ENCODE measurements at places on chromosomes 16 and 17.

DNA sequence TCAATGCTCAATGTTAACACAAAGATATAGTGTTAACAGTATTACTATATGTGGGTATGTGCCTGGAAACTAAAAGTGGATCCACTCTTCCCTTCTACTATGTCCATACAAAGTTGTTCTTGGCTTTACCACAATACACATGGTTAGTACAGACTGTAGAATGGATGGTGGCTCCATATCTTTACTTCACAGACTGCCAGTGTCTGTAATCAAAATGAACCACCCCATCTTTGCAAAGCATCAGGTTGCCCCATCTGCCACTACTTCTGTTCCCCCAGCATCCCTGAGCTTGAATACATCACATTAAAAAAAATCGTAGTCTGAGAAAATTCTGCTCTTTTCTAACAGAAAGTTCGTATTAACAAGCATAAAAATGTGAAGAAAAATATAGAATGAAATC lies 30.0 kb downstream of the USP32 start:
- no peak for DNase-seq

GRCh38 chr16:89863741-89864526 lies 9.5 kb upstream of the TCF25 start:
- DNase-seq: no peak

DNA sequence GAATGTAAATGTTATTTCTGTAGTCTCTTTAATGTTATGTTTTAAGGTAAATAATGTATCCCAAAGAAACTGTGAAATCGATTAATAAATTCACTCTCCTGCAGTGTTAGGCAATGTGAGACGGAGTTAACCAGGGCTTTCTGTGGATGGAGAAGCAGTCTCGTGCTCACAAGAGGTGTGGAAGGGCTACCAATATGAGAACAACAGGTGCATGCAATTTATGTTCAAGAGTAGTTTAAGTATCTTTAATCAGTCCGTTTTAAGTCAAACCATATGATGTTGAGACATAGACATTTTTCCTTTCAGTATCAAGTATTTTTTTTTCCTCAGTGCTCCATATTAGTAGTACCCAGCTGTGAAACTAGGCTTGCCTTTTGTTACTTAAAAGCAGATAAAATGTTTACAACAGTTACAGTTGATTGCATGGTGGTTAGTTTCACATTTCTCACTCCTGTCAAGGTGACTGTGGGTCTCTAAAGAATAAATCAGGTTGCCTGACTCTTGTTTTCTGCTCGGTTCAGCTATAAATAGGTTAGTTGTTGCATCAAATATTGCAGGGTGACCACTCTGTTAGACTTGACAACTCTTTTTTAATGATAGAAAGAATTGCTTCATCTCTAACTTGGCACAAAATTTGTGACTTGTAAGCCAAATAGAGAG lies 54.4 kb downstream of the COX10 start:
- DNase-seq: no peak

DNA sequence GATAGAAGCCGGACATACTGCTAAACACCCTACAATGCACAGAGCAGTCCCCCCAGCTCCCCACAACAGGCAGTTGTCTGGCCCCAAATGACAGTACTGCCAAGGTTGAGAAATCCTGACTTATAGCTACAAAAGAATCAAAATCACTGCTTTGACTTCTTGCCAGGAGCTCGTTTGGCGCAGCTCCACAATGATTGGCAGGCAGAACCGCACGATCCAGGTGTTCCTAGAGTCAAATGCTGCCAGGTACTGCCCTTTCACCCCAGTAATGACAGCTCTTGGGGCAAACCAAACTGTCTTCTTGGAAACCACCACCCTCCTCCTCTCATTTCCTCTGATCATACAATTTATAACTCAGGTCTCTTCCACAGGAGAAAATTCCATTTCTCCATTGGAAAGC lies 2.2 kb upstream of the TMC5 start:
- no peak for DNase-seq

DNA sequence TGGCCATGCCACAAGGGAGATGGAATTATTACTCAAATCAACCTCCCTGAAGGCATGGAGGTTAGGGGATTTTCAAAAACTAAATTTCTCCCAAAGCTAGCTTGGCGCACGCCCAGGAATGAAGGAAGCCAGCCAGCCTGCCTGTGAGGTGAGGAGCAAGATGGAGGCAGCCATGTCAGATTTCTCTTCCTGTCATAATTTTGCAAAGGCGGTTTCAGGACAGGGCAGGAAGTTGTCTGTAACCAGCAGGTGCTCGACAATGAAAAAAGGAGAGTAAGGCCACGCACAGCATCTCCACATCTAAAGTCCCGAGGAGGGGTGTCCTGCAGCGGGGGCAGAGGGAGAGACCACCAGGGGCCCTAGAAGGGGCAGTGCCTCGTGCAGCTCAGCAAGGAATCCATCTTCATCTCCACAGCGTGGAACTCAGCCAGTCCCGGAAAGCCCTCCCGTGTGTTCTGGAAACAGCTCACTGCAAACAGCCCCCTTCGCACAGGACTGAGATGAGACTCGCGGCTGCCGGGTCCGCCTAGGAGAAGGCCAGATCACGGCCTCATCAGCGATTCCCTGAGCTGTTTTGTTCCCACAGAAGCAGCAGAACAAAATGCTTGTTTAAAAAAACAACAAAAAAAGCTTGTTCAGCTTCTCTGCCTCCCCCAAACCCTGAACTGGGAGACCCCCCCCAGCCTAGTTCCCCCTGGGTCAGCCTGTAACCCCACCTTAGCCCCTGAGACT lies 47.8 kb downstream of the SLC7A5 start:
- no peak for DNase-seq

- DNase-seq: no peak
Observed at GRCh38 chr16:63690267-63690666, 1431.6 kb downstream of the CDH11 start.

- no peak for DNase-seq
Observed at GRCh38 chr16:71830359-71830758, 15.4 kb upstream of the ATXN1L start.

GRCh38 chr17:73358668-73359067 lies 46.9 kb upstream of the CDC42EP4 start:
- DNase-seq: no peak

DNA sequence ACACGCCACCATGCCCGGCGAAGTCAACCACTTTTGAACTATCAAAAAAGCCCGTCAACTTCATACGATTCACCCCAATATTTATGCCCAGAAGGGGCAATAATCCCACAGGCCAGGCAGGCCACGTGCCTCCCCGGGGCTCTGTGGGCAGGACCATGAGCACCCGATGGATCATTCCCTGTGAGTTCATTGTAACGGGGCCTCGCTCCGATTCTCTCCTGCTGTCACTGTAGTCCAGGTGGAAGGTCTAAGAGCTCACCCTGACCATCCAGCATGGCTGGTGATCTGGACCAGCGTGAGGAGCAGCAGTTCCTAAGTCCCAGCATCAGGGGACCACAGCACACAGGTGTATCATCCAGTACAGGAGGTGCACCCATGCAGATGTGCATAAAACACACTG lies 77.5 kb upstream of the DOC2B start:
- DNase-seq: no peak

GRCh38 chr17:37847102-37847501 lies 77.1 kb upstream of the TBC1D3K start:
- no peak for DNase-seq

DNA sequence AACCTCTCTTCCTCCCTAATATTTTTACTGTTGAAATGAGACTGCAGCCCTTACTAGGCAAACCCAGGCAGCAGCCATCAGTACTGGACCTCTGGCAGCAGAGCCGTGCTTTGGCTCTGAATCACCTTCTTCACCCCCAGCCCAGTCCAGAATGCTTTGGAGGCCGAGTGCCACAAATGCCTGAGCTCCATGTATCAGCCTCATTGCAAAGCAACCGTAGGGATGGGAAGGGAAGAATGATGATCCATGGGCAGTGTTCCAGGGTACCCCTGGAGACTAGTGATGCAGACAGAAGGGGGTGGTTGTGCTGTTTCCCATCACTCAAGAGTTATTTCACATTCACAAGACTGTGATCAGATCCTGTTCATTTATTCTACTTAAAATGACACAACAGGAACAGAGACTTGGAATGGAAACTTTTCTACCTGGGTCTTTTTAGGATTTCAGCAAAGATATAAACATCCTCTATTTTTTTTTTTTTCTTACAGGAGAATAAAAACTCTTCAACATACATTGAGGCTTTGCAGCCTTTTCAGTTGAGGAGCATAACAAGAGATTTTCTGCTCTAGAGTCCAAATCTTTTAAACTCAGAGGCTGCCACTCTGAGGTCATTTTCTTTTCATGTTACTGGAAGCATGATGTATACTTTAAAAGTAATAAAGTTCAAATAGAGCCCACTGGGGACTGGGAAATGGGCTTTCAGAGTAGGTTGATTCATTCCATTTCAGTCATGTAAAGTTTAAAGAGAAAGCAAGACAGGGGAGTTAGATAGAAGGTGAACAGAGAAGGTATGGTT lies 138.3 kb downstream of the KCNJ2 start:
- no peak for DNase-seq

- no peak for DNase-seq
Observed at GRCh38 chr17:59427996-59428395, 96.5 kb downstream of the YPEL2 start.

GRCh38 chr17:74663561-74663960 lies 40.0 kb upstream of the CD300E start:
- DNase-seq: no peak

GRCh38 chr17:8153525-8153956 lies 1.3 kb upstream of the PER1 start:
- DNase-seq: peak; percentile 9

DNA sequence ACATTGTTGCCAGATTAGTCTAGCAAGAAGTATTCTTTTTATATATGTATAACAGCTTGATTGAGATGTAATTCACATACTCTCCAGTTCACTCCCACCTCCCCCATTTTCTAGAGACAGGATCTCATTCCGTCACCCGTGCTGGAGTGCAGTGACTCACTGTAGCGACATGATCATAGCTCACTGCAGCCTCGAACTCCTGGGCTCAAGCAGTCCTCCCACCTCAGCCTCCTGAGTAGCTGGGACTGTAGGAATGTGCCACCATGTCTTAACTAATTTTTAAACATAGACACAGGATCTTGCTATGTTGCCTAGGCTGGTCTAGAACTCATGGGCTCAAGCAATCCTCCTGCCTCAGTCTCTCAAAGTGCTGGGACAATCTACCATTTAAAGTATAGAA lies 3.3 kb upstream of the RSAD1 start:
- DNase-seq: no peak

GRCh38 chr16:22375117-22375962 lies 921 bp upstream of the CDR2 start:
- DNase-seq: no peak

DNA sequence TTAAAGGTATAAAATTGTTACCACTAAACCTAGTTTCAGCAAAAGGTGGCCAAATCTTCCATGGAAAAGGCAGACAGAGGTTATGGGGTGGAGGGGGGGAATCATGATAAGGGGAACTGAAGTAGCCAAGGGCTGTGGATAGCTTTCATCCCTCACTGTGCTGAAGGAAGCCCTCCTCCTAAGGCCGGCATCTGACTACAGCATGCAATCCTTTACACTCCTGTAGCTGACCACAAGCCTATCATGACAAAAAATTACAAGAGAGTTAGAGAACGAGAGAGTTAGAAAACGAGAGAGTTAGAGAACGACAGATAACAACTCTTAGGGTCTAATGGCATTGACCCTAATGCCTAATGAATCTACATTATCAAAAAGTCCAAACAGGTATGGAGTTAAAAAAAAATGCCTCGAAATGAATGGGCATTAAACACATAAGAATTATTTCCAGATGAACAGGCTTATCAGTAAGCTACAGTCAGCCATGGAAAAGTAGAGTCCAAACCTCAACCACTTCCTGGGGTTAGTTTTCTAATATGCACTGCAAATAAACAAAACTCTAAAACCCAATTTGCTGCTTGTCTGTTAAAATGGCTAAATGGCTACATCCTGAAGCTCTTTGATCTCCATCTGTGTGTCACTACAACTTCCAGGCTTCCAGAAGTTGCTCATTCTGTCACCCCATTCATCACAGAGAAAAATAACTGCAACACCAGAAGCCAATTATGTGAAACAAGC lies 29.7 kb downstream of the DUSP14 start:
- no peak for DNase-seq

GRCh38 chr17:6464446-6465041 lies 20.3 kb downstream of the PIMREG start:
- DNase-seq: no peak

DNA sequence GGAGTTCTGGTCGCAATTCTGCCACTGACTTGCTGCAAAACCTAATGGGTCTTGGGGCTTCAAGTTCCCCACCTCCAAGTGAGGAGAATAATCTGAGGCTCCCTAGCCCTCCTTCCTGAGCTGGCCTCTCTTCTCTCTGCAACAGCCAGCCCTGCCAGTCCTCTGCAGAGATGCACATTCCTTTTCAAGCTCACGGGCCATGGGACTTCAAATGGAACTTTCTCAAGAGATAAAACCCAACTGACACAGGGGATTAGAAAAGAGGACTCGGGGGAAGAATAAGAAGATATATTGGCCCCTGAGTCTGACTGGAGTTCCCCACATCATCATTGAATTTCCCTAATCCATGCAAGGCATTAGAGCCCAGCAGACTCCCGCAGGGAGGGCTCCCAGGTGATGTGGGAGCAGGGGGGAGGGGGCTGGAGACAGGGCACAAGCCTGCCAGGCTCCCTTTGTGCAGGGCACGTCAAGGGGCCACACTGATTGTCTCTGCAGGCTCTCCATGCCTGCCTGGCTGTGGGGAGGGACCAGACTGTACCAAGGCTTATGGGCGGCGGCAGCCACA lies 131.0 kb downstream of the CCDC144A start:
- DNase-seq: no peak

DNA sequence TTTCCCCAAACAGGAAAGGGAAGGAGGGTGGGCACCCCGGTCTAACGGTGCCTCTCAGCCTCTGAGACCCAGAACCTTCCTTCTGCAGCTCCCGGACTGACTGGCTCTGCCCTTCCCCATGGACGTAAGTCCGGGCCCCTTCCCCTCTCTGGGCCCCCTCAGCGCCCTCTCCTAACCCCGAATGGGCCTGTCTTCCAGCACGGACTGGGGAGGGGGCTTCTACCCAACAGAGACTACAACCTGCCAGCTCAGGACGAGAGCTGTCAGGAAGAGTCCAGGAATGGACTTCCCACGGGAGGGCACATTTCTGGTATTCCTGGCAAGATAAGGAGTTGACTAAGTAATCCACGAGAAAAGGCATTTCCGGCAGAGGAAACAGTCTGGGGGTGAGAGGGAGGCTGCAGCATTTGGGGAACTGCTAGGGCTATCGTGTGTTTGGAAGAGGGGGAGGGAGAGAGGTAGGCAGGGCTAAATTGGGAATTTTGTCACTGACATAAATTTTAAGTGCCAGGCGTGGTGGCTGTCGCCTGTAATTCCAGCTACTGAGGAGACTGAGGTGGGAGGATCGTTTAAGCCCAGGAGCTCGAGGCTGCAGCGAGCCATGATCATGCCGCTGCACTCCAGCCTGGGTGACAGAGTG lies 12.1 kb upstream of the ALDOA start:
- no peak for DNase-seq

Data from 8988T (cell line).